Memory B cell (primary cell): ENCODE measurements at places on chromosomes 2 and 18.

DNA sequence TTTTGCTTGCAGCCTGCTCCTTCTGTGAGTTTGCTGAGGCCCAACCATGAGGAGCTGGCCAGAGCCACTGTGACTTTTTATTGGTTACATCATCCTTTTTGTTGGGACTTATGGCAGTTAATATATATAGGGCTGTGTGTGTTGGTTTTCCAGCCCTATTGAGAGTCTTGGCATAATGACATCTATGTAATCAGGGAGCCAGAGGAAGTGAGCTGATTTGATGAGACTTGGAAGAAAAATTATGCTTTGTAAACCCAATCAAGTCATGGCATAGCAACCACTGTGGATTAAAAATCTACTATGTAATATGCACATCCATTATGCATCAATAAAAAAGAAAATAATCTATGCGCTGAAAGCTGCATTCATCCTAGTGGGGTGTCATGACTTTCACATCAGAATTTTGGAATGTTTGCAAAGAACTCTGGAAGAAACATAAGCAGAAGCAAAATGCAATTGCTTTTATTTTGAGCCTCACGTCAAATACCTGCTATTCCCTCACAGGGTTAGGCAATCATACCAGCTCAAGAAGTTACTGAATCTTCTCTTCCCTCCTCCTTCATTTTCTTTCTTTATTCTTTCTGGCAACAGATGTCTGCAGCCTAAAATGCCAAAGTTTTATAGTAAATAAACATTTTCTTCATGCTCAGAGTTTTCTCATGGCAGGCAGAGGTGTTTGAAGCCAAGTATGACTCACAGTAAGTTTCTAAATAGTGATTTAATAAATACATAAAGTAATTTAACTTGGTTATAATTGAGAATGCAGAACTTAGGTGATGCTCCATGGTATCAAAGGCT is 308.5 kb downstream of the KCNS3 start:
- peaks cover 9% of the 10 kb centered on the region for H3K27me3 ChIP-seq
- no peak for DNase-seq
- H3K27ac ChIP-seq = no peak overlapping the region
- H3K36me3 ChIP-seq = no peaks in the 10 kb centered on the region
- H3K4me1 ChIP-seq = peaks cover 2% of the 10 kb centered on the region

- no peak overlapping the region for H3K4me3 ChIP-seq
- DNase-seq = no peak
- H3K27ac ChIP-seq = no peak overlapping the region
- H3K36me3 ChIP-seq = no peaks in the 10 kb centered on the region
These were observed 628.6 kb upstream of the ID2 start for GRCh38 chr2:8053216-8053615.

DNA sequence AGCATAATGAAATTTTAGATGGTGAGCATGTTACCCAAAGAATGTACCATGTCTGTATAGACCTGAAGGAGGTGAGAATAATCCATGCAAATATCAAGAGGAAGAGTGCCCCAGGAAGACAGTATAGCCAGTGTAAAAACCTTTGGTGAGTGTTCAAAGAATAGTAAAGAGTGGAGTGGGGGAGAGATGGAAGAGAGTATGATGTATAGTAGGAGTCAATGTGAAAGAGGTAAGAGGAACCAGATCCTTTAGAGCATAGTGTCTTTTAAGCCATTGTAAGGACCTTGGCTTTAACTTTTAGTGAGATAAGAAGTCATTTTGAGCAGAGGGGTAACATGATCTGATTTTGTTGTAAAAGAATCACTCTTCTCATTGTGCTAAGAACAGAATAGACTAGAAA is 1052.3 kb upstream of the ZEB2 start:
- no peak overlapping the region for H3K27ac ChIP-seq
- no peaks in the 10 kb centered on the region for H3K4me1 ChIP-seq
- H3K4me3 ChIP-seq = no peak overlapping the region

GRCh38 chr2:130786076-130786475 is 30.7 kb downstream of the AMER3 start:
- peaks cover 4% of the 10 kb centered on the region for H3K27me3 ChIP-seq
- no peaks in the 10 kb centered on the region for H3K36me3 ChIP-seq
- DNase-seq = no peak
- no peak overlapping the region for H3K27ac ChIP-seq
- H3K4me3 ChIP-seq = no peak overlapping the region

- peak overlapping the region; percentile 39 for H3K27ac ChIP-seq
- H3K36me3 ChIP-seq = no peaks in the 10 kb centered on the region
- H3K4me1 ChIP-seq = peaks cover 23% of the 10 kb centered on the region
These were observed 2.7 kb downstream of the ID2 start for GRCh38 chr2:8684540-8684877.
